Ammon's horn (tissue), 1 donor: ENCODE measurements at places on chromosomes 6 and 20.

DNA sequence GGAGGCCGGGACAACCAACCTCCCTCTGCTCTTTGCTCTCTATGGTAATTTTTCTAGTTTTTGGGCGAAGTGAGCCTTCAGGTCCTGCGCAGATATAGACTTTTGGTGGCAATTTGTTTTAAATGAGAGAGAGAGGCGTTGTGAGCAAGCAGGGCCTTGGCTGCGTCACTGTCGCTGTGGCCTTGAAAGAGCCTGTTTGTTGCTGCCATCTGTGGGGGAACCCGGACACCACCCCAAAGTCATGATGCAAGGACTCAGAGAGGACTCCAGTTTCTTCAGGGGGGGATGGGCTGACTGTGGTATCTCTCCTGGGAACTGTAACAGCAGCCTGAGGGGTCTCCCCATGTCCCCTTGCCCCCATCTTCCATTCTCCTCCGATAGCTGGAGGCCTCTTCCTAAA, 462.7 kb upstream of the SULF2 start:
- DNase-seq: no peak

DNA sequence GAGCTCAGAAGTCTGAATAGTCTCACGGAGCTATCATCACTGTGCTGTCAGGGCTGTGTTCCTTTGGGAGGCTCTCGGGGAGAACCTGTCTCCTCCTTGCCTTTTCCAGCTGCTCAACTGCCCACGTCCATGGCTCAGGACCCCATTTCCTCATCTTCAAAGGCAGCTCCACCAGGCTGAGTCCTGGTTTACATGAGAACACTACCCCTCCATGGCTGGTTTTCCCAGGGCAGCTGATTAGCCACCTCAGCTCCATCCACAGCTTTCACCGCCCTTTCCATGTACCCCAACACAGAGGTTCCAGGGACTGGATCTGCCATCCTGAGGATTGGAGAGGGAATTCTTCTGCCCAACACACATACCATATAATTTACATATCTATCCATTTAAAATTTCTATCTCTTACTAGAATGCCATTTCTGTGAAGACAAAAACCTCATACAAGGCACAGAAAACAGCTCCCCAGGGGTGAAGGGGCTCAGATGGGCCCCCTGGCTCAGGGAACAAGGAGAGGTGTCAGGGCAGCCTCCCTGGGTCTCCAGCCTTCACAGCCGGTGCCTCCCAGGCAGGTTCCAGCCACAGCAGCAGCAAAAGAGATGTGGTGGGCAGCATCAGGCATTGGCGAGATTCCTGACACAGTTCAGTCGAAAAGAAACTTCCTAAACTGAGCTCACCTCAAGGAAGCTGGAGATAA, 2.2 kb upstream of the RAET1E start:
- no peak for DNase-seq

GRCh38 chr20:17935186-17935585, 33.4 kb downstream of the SNX5 start:
- DNase-seq: no peak

GRCh38 chr20:23148731-23149570, 62.8 kb upstream of the CD93 start:
- DNase-seq: no peak

DNA sequence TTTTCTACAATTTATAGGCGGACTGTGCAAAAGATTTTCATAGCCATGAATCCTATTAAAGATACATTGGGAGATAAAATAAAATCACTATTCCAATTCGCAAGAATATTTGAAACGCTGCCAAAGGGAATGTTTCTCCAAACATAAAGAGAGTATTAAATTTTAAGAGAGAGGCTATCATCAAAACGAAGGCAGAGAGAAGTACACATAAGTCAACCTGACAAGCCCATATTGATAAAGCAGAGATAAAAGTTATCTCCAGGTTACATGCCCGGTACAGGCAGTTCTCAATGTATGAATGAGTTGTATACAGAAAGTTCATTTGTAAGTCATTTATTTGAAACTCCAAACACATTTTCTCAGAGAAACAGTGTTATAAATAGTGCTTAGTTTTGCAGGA, 193.1 kb downstream of the ATXN1 start:
- no peak for DNase-seq

DNA sequence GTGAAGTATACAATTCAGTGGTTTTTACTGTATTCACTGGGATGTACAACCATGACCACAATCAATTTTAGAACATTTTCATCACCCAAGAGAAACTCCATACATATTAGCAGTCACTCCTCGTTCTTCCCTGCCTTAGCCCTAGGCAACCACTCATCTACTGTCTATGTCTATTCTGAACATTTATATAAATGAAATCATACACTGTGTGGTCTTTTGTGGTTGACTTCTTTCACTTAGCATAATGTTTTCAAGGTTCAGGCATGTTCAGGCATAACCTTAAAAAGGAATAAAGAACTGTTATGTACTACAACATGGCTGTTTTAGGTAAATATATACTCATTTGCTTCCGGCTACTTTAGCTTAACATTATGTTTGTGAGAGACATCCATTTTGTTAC, 37.3 kb downstream of the BLTP3A start:
- no peak for DNase-seq

DNA sequence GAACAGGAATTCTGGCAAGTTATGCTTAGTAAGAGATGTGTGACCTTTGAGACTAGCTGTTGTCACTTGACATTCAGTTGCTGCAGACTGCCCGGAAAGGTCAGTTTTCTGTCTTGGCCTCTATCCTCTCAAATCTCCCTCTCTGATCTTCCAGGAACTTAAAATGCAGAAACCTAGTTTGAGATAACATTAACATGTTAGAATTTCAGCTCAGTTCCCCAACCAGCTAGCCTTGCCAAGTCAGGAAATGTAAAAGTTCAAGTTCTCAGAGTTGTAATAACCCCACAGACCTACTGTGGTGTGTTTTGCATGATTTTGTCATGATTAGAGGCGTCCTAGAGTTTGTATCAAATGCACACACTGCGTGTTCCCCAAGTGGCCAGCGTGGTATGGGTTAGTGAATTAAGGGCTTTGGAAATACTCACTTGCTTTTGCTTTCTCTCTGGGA, 46.6 kb downstream of the DUSP22 start:
- DNase-seq: no peak

DNA sequence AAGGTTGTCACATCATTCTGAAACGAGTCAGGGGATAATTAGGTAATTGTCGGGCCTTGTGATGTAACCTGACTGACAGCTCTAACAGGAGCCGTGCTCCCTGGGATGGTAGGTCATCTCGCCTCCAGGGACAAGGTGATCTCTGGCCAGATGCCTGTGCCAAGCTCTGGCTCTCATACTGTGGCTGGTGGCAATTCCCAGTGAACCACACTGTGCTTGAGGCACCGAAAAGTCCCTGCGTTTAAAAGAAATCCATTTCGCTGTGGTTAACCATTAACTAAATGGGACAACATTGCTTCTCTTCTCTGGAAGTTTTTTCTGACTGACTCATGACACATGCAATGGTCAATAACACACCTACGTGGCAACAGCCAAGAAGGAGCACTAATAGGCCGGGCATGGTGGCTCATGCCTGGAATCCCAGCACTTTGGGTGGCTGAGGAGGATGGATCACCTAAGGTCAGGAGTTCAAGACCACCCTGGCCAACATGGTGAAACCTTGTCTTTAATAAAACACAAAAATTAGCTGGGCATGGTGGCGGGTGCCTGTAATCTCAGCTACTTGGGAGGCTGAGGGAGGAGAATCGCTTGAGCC, 669.2 kb downstream of the PRKN start:
- no peak for DNase-seq

- DNase-seq: no peak
These were observed 45.8 kb upstream of the SLCO4A1 start for GRCh38 chr20:62596486-62596885.

GRCh38 chr20:58251979-58252591, 23.6 kb upstream of the ANKRD60 start:
- DNase-seq: no peak
